Stimulated activated CD8-positive, alpha-beta memory T cell treated with anti-CD3 and anti-CD28 coated beads, Interleukin-15, amount 100 ng/mL, for 4 hours (primary cell): ENCODE measurements at places on chromosomes 13 and 19.

DNA sequence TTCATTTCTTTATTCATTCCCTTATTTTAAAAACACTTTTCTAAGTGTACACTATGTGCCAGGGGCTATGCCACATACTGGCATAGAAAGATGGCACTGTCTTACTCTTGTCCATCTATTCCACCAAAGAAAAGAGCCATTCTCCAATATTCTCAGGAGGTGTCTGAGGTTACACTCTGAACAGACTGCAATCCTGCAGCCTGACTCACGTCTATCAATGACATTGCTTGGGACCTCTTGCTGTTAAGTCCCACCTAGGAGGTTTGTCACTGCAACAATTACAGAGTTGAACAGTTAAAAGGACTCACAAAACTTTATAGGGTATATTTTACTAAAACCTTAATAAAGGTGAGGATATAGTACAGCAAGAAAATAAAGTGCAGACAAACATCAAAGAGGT, 512.9 kb upstream of the HTR2A start:
- DNase-seq = no peak

- peak; percentile 45 for DNase-seq
Observed at GRCh38 chr13:42355092-42355485, 83.1 kb downstream of the AKAP11 start.

- no peak for DNase-seq
Observed at GRCh38 chr19:35932291-35932936, 3.8 kb upstream of the LRFN3 start.

DNA sequence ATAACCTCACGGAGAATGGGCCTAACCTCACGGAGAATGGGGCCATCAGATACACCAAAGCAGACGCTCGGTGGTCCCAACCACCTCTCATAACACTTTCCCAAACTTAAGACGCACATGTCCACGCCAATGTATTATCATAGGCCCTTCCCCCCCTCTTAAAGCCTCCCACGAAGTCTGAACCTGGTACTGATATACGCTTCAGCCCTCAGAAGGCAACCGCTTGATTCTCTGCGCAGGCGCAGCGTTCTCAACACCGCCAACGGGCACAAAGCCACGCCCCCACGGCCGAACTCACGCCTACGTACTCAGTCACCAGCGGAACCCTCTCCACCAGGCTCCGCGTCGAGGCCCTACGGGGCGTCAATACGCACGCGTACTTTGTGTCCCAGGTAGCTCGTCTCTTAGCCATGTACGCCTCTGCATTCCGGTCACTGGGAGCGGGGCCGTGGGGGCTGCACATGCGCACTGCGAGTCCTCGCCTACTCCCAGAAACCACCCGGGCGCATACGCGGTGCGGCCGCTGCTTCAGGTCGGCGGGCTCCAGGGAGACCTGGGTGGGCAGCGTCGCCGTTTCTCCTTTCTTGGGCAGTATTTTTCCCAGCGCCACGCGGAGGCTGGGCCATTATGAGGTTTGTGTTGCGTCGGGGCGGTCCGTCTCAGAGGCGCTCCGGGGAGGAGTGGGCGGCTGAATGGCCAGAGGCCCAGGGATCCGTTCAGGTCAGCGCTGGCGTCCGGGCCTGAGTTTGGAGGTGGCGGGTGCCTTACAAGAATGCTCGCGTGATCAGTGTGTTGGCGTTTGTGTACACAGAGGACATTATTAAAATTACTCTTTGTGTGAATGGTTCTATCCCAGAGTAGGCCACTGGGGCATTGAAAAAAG, 25.3 kb downstream of the ZNF582 start:
- DNase-seq = peak; percentile 70
